Epithelial cell of esophagus (primary cell): ENCODE measurements at places on chromosomes 12 and 14.

- peak; percentile 65 for DNase-seq
Measured at GRCh38 chr12:6697584-6698351, 2.8 kb downstream of the PIANP start.

- DNase-seq, result peak; percentile 89
Measured at GRCh38 chr12:79673354-79673753, 17.4 kb downstream of the PAWR start.

- no peak for DNase-seq
Measured at GRCh38 chr12:51222461-51222860, 4.6 kb upstream of the POU6F1 start.

DNA sequence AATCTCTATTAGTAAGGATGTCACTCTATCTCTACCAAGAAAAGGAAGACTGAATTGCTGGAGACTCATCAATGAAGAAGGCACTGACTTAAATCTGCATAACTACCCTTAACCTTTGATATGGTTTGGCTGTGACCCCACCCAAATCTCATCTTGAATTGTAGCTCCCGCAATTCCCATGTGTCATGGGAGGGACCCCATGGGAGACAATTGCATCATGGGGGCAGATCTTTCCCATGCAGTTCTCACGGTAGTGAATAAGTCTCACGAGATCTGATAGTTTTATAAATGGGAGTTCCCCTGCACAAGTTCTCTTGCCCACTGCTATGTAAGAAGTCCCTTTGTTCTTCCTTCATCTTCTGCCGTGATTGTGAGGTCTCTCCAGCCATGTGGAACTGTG is 73.4 kb upstream of the PPM1H start:
- no peak for DNase-seq

GRCh38 chr12:52521175-52521567 is 977 bp upstream of the KRT5 start:
- DNase-seq, result peak; percentile 98

DNA sequence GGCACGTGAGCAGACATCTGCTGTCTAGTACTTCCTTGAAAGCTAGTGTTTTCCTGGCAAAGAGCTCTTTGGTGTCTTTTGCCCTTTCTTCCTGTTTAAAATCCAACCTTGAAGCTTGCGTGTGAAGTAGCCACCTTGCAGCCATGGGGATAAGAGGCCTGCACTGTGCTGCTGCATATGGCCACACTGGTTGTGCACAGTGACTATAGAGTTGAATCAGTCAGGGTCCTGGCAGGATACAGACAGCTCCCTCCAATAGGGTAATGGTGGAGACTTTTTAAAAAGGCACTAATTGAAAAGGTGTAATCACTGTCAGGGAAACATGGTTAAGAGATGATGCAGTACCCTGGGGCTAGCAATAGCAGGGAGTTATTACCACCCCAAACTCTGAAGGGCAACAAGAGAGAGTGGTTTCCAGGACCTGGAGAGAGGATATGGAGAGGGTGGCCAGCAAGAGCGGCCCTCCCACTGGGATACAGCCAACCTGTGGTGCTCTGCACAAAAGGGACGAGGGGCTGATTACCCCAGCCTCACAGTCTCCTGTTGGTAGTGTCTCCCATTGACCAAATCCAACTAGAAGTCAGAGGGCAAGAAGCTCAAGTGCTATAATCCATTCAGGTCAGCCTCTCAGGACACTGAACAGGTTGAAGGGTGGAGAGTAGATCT is 4.8 kb upstream of the GLT8D2 start:
- no peak for DNase-seq

DNA sequence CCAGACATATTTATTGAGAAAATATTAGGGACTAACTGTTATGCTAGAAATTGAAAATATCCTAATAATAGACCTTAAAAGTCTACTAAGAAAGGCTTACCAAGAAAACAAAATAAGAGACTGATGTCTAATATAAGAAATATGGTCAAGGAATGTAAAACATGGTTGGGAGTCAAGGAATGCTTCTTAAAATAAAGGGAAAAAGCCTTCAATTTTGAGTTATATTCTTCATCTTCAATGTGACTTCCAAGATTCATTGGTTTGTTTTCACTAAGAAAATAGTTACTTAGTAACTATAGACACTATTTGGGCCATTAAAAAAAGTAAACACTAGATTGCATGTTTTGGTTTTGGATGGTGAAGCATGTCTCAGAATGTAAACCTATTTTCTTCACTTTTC is 88.1 kb upstream of the ETV6 start:
- no peak for DNase-seq

DNA sequence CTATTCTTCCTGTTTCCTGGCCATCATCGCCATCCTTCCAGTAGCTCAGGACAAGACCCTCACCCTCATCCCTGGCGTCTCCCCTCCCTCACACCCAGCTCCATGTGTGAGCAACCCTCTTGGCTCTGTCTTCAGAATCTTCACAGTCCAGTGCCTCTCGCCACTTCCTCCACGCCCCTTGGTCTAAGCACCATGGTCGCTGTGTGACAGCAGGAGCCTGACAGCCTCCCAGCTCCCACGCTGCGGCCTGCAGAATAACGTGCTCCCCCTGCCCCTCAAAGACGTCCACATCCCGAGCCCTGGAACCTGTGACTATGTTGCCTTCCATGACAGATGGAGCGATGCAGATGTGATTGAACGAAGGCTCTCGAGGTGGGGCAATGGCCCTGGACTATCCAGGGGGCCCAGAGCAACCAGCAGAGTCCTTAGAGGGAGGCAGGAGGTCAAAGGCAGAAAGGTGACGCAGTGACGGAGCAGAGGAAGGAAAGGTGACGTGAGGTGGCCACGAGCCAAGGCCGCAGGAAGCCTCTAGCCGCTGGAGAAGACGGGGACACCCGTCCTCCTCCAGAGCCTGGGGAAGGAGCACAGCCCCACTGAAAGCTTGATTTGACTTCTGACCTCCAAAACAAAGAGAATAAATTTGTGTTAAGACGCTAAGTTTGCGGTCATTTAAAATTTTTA is 139.8 kb downstream of the CALM1 start:
- no peak for DNase-seq
